T-helper 2 cell (primary cell): ENCODE measurements at places on chromosomes 4 and X.

GRCh38 chr4:165426823-165427222 lies 48.0 kb downstream of the CPE start:
- DNase-seq: peak; percentile 1

- DNase-seq: no peak
Observed at GRCh38 chrX:3806630-3807029, 93.2 kb upstream of the PRKX start.

GRCh38 chr4:131054489-131055019 lies 1958.6 kb downstream of the C4orf33 start:
- DNase-seq: no peak

GRCh38 chr4:1337376-1337831 lies 9.6 kb upstream of the UVSSA start:
- peak; percentile 39 for DNase-seq

DNA sequence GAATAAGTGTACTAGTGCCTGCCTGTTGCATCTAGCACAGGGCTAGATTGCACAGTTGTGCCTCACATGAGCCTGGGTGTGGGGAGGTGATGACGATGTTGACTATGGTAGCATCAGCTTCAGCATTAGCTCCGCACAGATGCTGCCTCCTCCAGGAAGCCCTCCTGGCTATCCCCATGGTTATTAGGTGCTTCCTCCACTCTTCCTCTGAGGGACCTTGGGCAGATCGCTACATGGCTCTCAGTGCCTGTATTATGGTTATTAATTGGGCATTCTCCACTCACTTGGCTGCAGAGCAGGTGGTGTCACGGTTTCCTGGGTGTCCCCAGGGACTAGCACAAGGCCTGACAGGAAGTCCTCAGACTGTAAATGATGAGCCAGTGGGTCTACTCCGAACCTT lies 325.6 kb downstream of the ARHGAP10 start:
- DNase-seq: no peak

- DNase-seq: no peak
Observed at GRCh38 chrX:111521169-111521568, 9.7 kb downstream of the SERTM2 start.

DNA sequence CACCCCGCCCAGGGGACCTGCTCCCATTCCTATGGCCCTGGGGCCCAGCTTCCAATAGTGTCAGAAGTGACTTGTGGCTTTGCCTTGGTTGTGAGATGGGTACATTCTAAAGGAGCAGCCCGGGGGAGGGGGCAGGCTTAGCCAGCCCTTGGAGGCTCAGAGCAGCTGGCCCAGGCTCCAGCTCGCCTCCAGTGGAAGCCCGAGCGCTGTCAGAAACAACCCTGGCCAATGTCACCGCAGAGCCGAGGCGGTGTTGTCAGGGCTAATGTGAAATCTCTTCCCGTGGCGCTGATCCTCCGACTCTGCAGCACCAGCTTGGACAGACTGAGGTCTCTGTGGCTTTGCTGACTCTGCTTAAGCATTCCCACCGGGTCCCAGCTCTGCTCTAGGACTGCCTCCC lies 29.2 kb upstream of the ZNF81 start:
- DNase-seq: no peak

GRCh38 chr4:165398570-165398969 lies 19.8 kb downstream of the CPE start:
- DNase-seq: peak; percentile 22

GRCh38 chr4:57048590-57049304 lies 61.4 kb downstream of the IGFBP7 start:
- no peak for DNase-seq

DNA sequence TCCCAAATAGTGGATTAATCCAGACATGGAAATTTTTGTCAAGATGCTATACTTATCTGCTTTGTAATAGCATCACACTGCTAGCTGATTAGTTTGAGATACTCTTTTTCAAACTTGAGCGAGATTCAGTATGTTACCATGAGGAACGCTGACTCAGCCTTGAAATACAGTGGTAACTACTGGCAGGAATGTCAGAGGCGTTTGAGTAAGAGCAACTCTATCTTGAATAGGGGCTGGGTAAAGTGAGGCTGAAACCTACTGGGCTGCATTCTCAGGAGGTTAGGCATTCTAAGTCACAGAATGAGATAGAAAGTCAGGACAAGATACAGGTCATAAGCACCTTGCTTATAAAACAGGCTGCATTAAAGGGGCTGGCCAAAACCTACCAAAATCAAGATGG lies 2519.6 kb downstream of the ARAP2 start:
- DNase-seq: no peak

DNA sequence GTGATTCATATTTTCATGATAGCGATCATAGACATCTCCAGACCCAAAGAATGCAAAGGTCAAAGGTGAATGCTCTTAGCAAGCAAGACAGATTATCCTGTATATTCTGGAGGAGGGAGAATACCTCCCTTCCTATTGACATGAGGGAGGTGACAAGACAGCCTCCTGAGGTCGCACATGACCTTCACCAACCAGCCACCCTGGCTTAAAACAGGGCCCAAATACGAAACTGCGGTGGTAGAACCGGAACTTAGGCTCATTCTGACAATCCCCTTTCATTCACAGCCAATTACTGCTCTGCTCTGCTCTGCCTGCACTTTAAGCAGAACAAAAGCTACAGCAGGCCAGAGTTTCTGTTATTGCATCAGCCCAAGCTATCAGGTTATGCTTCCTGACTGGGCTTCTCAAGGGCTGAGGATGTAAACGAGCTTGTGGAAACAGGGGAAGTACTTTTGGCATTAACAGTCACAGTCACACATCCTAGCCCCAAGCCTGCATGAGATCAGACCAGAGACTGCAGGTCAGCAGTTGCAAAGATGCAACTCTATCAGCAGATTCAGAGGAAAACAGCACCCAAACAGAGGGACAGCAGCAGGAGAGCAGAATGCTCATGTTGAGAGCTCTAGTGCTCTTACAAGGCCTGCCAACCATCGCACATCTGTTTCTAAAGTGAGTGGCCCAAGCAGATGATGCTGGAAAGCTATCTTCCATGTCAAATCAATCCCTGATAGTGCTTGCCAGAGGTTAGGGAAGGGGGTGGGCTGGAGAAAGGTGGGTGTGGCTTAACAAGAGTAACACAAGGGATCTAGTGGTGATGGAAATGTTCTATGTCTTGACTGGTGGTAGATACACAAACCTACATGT lies 51.3 kb upstream of the MAP3K15 start:
- DNase-seq: no peak

DNA sequence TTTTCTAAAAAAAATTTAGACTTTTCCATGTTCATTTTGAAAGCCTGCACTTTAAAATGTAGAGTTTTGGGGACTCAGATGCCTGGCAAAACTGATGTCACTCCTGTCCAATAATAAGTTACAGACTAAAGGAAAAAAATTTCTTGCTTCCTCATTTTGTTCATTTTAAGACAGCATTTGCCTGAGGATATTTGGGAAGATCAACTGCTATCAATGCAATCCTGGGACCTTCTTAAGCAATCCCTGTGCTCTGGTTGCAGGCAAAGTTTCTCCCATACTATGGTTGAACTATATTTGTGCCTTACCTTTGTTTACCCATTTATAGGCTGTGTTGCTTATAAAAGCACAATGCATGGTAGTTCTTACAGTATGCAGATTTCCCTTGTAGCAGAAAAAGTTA lies 280.4 kb downstream of the CFAP47 start:
- no peak for DNase-seq

DNA sequence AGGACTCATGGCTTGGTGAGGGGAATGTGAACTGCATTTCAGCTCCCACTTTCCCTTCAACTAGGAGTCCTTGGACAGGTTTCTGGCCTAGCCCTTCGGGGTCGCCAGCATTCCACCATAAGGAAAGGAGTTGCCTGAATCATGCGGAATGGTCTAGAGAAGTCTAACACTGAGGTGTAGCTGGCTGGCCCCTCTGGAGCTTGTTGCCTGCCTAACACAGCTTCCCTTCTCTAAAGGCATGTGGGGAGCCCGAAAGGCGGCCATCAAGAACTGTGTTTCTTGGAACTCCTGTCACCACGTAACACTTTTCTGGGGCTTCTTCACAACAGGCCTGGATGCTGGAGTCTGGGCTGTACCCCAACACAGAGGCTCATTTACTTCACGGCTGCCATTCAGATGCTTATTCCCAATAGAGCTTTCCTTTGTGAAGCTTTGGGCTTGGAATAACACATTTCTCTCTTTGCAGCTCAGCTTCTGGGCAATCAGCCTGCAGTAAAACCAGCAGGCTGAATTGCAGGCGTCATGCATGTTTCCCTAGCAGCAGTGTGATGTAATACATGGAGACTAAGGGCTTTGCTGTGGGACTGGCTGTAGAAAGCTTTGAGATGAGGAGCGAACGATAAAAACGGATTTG lies 5.4 kb downstream of the GABRQ start:
- DNase-seq: no peak
